Smooth muscle cell of the umbilical artery (primary cell): ENCODE measurements at places on chromosomes 2 and 18. TPM values are rescaled to one million over a fixed set of nuclear protein-coding genes. Genes with fewer than 3 reads are reported as not detected.

SLC4A1AP gene
- total RNA-seq, result 29.7 and 30.5 TPM in 2 replicates

DNAJC27 gene
- 4.4 and 7.1 TPM in 2 replicates for total RNA-seq

HAT1 gene
- 28.8 and 43.5 TPM in 2 replicates for total RNA-seq

RBBP8 gene
- 20.8 and 28.8 TPM in 2 replicates for total RNA-seq

ASXL3 gene
- 1.2 and 1.3 TPM in 2 replicates for total RNA-seq

SAG gene
- total RNA-seq, result not detected in 2 replicates

GAL3ST2 gene
- under 0.01 and 0.74 TPM in 2 replicates for total RNA-seq

GNLY gene
- not detected in 2 replicates for total RNA-seq

TRMT61B gene
- 11.5 and 11.9 TPM in 2 replicates for total RNA-seq

PKDCC gene
- total RNA-seq, result 30.3 and 78.7 TPM in 2 replicates
